Inflammatory macrophage (primary cell): ENCODE measurements at places on chromosomes 6 and 20.
A peak's percentile ranks its signal among the peaks of the same experiment; 100 is the strongest.

GRCh38 chr20:34566978-34567891 lies 8.7 kb downstream of the MAP1LC3A start:
- DNase-seq, result no peak

- DNase-seq, result no peak
Observed at GRCh38 chr6:109048176-109048575, 46.5 kb downstream of the SESN1 start.

- DNase-seq, result no peak
Observed at GRCh38 chr20:409697-410559, 1.8 kb downstream of the RBCK1 start.

GRCh38 chr6:28765978-28766351 lies 157.8 kb downstream of the TRIM27 start:
- no peak for DNase-seq

GRCh38 chr20:3371754-3372153 lies 35.7 kb downstream of the DNAAF9 start:
- peak; percentile 71 for DNase-seq

DNA sequence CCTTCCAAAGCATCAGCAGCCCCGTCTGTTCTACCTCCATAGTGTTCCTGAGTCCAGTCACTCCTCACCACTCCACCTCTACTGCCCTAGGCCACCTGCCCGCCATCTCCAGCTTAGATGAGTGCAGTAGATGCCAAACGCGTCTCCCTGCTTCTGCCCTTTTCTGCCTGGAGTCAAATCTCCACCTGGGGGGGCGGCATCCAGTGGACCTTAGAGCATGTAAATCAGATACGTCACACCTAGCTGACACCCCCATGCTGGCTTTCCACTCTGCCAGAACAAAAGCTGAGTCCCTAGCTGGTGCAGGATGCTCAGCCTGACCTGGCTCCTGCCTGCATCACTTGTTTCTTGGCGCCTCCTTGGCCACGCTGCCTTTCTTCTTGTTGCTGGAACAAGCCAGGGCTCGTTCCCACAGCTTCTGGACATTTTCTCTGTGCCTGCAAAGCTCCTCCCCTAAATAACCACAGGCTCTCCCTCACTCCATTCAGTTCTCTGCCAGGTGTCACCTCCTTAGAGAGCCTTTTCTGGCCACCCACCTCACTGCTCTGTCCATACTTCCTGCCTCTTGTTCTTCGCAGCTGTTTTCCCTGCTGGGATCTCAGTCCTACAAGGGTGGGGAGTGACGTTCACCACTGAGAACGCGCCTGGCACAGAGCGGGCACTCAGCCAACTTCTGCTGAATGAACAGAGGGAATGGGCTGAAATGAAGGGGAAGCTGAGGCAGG lies 5.8 kb downstream of the DDR1 start:
- DNase-seq, result no peak

DNA sequence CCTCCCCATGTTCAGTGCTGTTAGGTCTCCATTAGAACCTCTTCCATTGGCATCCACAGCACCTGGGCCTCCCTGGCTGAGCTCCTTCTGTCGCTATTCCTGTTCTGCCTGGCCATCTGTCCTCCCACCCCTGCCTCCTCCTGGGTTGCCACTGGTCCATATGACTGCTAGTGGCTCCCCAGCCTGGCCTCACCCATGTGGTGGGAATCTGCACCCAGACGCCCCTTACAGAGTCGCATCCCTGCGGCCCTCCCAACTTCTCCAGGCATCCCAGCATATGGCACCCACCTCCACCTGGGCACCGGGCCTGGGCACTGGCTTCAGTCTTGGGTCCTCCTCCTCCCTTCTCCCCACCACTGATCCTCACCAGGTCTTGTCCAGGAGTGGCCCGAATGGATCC lies 7.7 kb downstream of the CDC25B start:
- no peak for DNase-seq

- peak; percentile 13 for DNase-seq
Observed at GRCh38 chr20:35568645-35569044, 26.8 kb downstream of the ERGIC3 start.

DNA sequence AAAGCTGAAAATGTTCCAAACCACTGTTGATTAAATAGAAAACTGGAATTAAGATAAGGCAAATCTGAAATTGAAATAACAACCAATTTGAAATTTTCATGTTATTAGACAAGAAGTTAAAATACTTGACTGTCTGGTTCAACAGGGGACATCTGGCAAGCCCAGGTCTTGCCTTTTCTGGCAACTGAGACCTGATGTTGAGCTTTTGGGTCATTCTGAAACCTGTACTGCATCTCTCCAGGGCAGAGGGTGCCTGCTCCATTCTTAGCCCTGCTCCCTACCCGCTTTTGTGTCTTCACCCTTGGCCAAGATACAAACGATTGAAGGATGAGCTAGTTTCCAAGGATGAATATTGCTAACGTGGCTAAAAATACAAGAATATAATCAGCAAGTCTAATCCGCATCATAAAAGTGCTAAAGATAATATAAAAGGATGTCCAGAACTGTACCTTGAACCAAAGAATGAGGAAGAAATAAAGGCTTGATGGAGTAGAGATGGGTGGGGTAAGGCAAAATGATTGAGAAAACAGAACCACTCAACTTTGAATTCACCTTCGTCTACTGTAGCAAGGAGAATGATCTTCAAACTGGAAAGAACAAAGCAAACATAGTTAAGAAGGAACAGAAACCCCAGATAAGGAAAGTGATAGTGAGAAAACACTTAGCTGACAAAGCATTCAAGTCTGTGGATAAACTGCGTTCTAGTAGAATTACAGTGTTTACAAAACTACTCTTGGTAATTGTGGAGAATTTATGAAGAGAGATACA lies 109.8 kb upstream of the MAN1A1 start:
- no peak for DNase-seq

- DNase-seq, result peak; percentile 17
Observed at GRCh38 chr20:53900380-53900999, 169.9 kb downstream of the BCAS1 start.

GRCh38 chr6:142935553-142936517 lies 9.1 kb downstream of the HIVEP2 start:
- no peak for DNase-seq
